ENCODE measurements at places on chromosomes 2 and 18.

DNA sequence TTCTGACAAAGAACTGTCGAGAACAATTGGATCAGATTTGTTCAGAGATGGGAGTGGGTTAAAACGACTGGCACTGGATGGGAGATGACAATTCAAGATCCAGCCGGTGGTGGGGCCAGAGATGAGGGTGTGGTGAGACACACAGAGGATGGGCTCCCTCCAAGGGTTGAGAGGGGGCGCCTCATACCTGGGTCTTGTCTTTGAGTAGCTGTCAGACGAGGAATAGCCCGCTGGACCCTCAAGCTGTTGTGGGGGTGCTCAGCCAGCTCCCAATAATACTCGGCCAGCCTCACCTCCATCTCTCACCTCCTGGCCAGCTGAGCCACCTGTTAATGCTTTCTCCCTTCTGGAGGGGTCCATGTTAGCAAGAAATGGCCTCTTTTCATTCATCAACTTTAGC lies 14.0 kb downstream of the INPP5D start:
- no peak for ATAC-seq

DNA sequence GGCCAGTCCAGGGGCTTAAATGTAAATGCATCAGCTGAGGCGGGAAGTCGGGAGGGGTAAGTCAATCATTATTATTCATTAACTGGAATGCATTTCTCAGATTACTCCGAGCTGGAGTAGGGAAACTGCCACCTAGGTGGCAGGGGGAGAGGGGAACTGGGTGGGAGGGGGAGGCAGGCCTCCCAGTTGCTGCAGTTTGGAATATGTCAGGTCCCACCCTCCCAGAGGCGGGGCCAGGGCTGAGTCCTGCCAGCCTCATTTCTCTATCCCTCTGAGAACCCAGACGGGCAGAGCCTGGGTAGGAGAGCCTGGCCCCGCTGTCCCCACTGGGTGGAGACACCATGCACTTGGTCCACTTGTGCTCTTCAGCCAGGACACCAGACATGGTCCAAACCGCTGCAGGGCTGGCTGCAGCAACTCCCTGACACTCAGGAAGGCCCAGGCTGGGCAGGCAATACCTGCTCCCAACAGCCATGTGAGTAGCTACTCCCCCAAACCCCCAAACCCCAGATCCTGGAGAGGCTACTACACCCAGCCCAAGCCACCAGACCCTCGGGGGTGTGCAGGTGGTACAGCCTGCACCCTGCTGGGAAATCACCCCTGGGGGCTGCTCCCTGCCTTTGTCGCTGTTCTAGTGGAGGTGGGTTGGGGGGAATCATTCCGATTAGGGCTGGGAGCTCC lies at the start of gene GPBAR1:
GPBAR1 (plus strand) TSS at position 274 of the 681 bp plus-strand sequence. CDS start 1,710 bp downstream, outside the sequence.
- ATAC-seq: no peak

- no peak for ATAC-seq
These were observed 327.1 kb upstream of the RBMS1 start for GRCh38 chr2:160820691-160821090.

- ATAC-seq: no peak
These were observed 54.5 kb downstream of the LONRF2 start for GRCh38 chr2:100267751-100268150.

- peak; percentile 51 for ATAC-seq
These were observed 23.3 kb downstream of the CHST10 start for GRCh38 chr2:100394111-100394641.

DNA sequence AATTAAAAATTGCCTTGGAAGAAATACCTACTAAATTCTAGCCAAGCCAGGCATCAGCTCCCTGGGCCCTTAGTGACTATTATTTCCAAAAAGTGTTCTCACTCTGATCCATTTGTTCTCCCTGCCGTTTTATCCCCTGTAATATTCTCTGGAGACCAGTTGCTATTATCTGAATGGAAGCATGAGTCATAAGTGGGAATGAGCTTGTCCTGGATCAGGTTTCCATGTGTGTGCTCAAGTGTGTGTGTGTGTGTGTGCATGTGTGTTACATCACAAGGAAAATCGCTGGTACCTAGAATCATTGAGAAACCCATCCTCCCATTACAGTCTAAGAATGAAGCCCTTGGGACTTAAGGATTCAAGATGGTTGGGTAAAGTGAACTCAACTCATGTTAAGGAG lies 130.3 kb upstream of the CXCR4 start:
- ATAC-seq: no peak

DNA sequence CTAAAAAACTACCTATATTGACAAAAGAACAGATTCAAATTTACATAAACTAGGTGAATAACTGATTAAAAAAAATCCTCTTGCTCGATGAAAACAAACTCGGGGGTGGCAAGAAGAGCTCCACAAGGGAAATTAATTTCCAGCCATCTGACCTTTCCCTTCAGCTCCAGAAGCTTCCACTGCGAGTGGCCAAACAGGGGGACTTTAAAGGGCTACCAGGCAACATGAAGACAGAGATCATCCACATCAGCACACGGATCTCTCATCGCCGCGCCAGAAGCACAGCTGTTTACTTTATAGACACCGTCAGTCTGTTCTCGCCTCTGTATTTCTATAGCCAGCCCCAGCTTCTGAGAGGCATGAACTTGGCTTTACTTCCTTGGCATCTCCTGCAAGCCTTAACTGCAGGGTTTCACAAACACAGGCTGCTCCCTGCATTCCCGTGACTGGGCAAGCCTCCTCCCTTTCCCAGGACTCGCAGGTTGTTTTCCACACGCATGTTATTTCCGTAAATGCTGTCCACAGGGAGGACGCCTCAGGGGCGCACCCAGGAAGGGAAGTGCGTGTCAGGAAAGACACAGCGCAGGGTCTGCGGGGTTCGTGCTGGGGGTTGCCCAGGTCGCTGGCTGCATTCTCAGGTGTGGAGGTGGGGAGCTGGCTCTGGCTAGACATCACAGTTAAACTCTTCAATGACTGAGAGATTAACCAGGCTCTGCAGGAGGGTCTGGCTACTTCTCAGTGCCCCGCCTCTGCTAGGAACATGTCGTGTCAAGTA lies 85.0 kb downstream of the USP40 start:
- ATAC-seq: peak; percentile 69

GRCh38 chr2:173087214-173087581 lies 11.6 kb downstream of the MAP3K20 start:
- ATAC-seq: no peak

DNA sequence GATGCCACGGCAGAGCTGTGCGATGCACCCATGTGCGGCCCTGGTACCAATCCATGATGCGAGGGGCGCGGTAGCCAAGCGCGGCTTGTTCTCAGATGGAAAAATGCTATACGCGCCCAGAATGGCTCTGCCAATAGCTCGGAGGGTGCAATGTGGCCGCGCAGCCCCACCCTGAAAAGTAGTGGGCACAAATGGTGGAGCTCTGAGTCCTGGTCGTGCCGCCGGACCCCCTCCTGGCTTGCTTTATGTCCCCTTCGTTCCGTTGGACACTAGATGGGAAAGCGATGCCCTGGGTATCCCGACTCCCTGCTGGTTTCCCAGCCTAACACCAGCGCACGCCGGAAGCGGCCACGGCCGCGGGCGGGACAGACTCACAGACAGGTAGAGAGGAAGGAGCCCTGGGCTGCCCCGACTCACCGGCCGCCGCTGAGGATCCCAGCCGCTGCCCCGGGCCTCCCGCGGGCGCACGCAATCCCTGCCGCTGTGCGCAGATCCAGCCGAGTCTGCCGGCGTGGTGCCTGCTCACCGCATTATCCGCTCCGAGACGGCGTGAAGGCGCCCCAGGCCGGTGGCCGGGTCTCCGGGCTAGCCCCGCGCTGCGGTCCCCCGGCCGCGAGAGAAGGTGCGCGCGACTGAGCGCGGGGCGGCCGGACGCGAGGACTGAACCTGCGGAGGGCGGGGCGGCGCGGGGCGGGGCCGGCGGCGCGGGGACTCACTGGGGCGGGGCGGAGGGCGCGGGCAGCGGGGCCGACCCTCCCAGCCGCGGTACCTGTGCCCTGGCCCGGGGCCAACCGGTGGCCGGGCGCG lies at the start of gene CDC42EP3:
CDC42EP3 (minus strand) TSS at position 634 of the 807 bp plus-strand sequence. CDS start 25,055 bp downstream, outside the sequence.
- peak; percentile 70 for ATAC-seq

- ATAC-seq: no peak
These were observed 3.8 kb downstream of the EMILIN1 start for GRCh38 chr2:27081984-27082772.

DNA sequence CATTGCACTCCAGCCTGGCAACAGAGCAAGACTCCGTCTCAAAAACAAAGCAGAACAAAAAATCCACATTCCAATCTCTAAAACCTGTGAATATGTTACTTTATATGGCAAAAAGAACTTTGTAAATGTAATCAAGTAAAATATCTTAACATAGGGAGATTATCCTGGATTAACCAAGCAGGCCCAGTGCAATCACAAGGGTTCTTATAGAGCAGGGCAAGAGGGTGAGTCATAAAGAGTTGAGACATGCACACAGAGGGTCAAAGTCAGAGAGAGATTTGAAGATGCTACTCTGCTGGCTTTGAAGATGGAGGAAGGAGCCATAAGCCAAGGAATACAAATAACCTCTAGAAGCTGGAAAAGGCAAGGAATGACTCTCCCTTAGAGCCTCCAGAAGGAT lies 60.9 kb upstream of the SLC9A2 start:
- peak; percentile 68 for ATAC-seq

DNA sequence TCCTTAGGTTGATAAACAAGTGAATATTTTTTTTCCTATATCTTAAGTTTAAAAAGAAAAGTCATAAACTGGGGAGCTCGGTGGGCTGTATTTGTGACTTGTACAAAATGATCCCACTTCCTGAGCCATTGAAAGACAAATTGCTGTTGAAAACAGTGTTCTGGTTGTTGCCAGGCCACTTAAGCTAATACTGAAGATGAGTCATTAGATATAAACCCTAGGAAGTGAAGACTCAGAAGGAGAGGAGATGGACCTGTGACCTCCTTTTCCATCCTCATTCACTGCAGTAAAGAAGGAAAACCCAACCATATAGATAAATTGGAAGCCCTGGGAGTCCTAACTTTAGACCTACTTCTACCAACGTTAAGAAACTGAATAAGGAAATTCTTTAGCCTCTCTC lies 46.2 kb upstream of the SERPINE2 start:
- ATAC-seq: peak; percentile 61

DNA sequence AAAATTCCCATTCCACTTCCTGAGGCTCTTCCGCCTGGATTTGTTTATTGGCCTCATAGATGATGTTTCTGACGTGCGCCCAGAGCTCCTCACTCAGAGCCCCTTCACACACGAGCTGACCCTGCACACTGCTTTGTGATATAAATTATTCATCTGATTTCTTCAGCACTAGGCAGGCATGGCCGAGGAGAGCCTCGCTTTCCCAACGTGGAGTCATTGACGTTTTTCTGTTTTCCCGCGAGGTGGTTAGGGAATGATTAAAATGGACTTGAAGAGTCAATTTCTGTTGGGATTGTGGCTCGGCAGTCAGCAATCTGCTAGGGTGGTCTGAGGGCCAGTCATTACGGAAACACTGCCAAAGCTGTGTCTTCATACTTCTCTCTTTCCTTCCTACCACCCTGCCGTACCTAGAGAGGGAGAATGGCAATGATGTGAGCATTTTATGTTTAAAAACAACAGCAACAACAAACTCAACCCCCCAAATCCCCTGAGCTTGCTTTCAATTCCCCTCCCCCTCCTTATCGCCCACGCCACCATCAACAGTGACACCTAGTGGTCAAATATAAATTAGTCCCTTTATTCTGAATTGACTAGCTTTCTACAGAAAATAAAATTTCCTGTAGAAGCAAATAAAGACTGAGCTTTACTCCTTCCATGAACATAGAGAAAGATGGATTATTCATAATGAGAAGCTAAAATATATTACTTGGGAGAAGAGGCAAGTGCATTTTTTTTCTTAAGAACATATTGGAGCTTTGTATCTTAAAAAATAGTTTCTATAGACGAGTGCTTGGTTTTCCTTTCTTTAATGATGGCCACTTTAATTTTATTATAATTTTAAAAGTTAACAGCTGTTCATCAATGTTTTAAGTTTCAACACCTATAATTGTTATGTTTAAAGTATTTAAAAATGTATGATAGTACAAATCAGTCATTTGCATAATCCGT lies 285.1 kb downstream of the MTX2 start:
- ATAC-seq: peak; percentile 69

- ATAC-seq: peak; percentile 28
These were observed 96.8 kb downstream of the VAPA start for GRCh38 chr18:10010611-10011015.

GRCh38 chr18:22253676-22254075 lies 84.3 kb downstream of the GATA6 start:
- peak; percentile 36 for ATAC-seq

All from esophagus mucosa (tissue), 1 donor.